A549 treated with DMSO at 1 μM for 4 hours (cell line): ENCODE measurements at places on chromosomes 11 and 22. TPM values are rescaled to one million over a fixed set of nuclear protein-coding genes. Genes with fewer than 3 reads are reported as not detected.

The CHRNA10 gene
- 0.53 to 2.4 TPM (median 0.94 TPM) in 5 replicates for total RNA-seq

The IGLL1 gene
- not detected in 5 replicates for total RNA-seq

The FRMD8 gene
- 42.5 to 52.5 TPM (median 51.4 TPM) in 5 replicates for total RNA-seq

The P4HA3 gene
- 31.8 to 51.3 TPM (median 39.9 TPM) in 5 replicates for total RNA-seq

The CWC15 gene
- 29.3 to 35.1 TPM (median 29.7 TPM) in 5 replicates for total RNA-seq

The APOL1 gene
- total RNA-seq: 8.0 to 8.8 TPM (median 8.5 TPM) in 5 replicates

The SLC29A2 gene
- total RNA-seq: 3.4 to 5.7 TPM (median 4.1 TPM) in 5 replicates

The DKK3 gene
- 10.7 to 15.7 TPM (median 13.4 TPM) in 5 replicates for total RNA-seq

The OR8H3 gene
- not detected in 5 replicates for total RNA-seq
